ENCODE measurements at places on chromosomes 4 and X.
A peak's percentile ranks its signal among the peaks of the same experiment; 100 is the strongest.

DNA sequence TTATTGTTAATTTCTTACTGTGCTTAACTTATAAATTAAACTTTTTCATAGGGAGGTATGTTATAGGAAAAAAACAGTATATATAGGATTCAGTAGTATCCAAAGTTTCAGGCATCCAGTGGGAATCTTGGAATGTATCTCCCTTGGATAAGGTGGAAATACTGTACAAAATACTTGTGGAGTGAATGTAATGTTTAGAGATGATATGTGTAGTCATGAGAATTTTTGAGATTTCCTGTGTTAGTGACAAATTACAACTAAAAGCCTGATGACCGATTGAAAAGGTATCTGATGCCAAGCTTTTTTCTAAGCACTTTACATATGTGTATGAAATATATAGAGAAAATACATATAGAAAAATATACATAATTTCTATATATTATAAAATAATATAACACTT lies 69.2 kb downstream of the STK32B start:
- H3K4me3 ChIP-seq, result no peak overlapping the region
- no peak overlapping the region for H3K27ac ChIP-seq
- H3K27me3 ChIP-seq, result no peaks in the 10 kb centered on the region
- no peaks in the 10 kb centered on the region for H3K36me3 ChIP-seq
- H3K4me1 ChIP-seq, result no peaks in the 10 kb centered on the region
- DNase-seq, result no peak

- peaks cover 10% of the 10 kb centered on the region for H3K27me3 ChIP-seq
- no peak overlapping the region for H3K27ac ChIP-seq
- H3K36me3 ChIP-seq, result no peaks in the 10 kb centered on the region
- no peak overlapping the region for H3K4me3 ChIP-seq
- H3K4me1 ChIP-seq, result no peaks in the 10 kb centered on the region
Measured at GRCh38 chrX:134743091-134743490, 84.8 kb upstream of the PLAC1 start.

- H3K36me3 ChIP-seq, result no peaks in the 10 kb centered on the region
- no peak overlapping the region for H3K27ac ChIP-seq
- DNase-seq, result no peak
- no peak overlapping the region for H3K4me3 ChIP-seq
- no peaks in the 10 kb centered on the region for H3K4me1 ChIP-seq
- H3K27me3 ChIP-seq, result no peaks in the 10 kb centered on the region
Measured at GRCh38 chr4:162849937-162850336, 316.8 kb downstream of the NAF1 start.

- no peak overlapping the region for H3K27ac ChIP-seq
- H3K36me3 ChIP-seq, result no peaks in the 10 kb centered on the region
- DNase-seq, result peak; percentile 54
- H3K4me1 ChIP-seq, result peaks cover 11% of the 10 kb centered on the region
Measured at GRCh38 chr4:76087007-76087769, 12.7 kb downstream of the ART3 start.

- H3K27ac ChIP-seq, result no peak overlapping the region
- peaks cover 27% of the 10 kb centered on the region for H3K27me3 ChIP-seq
- no peaks in the 10 kb centered on the region for H3K4me1 ChIP-seq
- no peak for DNase-seq
- no peaks in the 10 kb centered on the region for H3K36me3 ChIP-seq
- no peak overlapping the region for H3K4me3 ChIP-seq
Measured at GRCh38 chrX:149829751-149830191, 48.0 kb downstream of the MAGEA9 start.

- no peak overlapping the region for H3K4me3 ChIP-seq
- H3K27me3 ChIP-seq, result no peaks in the 10 kb centered on the region
- no peaks in the 10 kb centered on the region for H3K36me3 ChIP-seq
- H3K4me1 ChIP-seq, result no peaks in the 10 kb centered on the region
- DNase-seq, result no peak
- H3K27ac ChIP-seq, result no peak overlapping the region
Measured at GRCh38 chr4:159428293-159428692, 325.4 kb downstream of the RAPGEF2 start.

DNA sequence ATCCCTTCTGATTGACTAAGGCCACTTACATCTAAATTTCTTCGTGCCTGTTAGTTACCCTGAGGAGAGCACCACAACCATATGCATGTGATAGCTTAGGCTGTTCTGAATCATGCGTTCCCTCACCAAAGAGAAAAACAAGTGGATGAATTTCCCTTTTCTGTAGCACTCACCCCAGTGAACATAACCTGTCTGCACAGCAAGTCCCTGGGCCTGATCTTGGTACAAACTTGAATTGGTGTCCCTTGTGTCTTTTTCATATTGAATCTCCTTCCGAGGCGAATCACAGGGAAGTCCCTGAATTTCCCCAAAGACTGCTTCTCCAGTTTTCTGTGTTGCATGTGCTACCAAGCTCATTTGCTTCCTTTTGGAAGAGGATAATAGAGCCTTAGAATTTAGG lies 100.4 kb downstream of the KLHL8 start:
- H3K27ac ChIP-seq, result no peak overlapping the region
- DNase-seq, result no peak
- no peaks in the 10 kb centered on the region for H3K27me3 ChIP-seq
- no peak overlapping the region for H3K4me3 ChIP-seq
- peaks cover 8% of the 10 kb centered on the region for H3K4me1 ChIP-seq

DNA sequence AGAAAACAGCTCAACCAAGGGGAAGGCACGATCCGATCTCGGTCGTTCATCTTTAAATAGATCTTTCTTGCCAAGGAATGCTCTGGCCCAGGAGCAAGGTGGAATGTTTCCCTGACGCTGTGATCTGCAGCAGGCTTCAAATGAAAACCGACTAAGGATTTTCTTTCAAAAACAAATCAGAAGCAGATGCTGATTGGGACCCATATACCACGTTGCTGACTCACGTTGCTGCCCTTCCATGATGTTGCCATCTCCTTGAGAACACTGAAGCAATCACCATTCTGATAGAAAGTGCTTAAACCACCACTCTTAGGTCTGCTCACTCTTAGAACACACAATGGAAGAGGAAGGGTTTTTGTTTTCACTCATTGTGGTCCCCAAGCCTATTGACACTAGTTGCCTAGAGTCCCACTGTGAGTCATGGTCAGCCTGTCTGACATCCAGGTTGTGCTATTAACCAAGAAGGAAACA lies 26.1 kb downstream of the LAMTOR3 start:
- no peak for DNase-seq
- H3K27ac ChIP-seq, result no peak overlapping the region
- H3K4me3 ChIP-seq, result no peak overlapping the region
- no peaks in the 10 kb centered on the region for H3K27me3 ChIP-seq

GRCh38 chrX:150907474-150907873 lies 9.0 kb upstream of the CD99L2 start:
- H3K4me1 ChIP-seq, result no peaks in the 10 kb centered on the region
- DNase-seq, result no peak
- no peak overlapping the region for H3K27ac ChIP-seq
- H3K27me3 ChIP-seq, result peaks cover 39% of the 10 kb centered on the region

- peak overlapping the region; percentile 65 for H3K4me3 ChIP-seq
- H3K27me3 ChIP-seq, result no peaks in the 10 kb centered on the region
- peaks cover 28% of the 10 kb centered on the region for H3K4me1 ChIP-seq
- H3K36me3 ChIP-seq, result peaks cover 54% of the 10 kb centered on the region
- H3K27ac ChIP-seq, result peak overlapping the region; percentile 96
- DNase-seq, result peak; percentile 11
Measured at GRCh38 chr4:16227462-16227868, 1.2 kb upstream of the TAPT1 start.

DNA sequence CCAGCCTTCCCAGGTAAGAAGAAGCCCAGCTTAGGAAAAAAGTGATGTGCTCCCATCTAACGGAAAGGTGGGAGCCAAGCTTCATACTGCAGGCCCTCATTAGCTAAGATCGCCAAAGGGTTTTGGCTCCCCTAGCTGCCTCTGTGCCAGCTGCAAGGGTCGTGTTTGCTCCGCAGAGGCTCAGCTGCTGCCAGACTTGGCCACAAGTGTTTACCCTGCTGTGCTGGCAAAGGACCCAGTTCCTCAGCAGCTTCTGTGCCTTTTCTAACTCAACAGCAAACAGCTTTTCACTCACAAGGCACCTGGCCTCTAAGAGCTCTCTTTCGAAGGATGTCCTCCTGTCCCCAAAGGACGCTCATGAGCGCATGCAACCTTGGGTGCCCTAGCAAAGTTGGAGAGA lies 12.2 kb upstream of the VMA21 start:
- peaks cover 3% of the 10 kb centered on the region for H3K36me3 ChIP-seq
- no peaks in the 10 kb centered on the region for H3K4me1 ChIP-seq
- DNase-seq, result no peak
- H3K27ac ChIP-seq, result no peak overlapping the region
- no peak overlapping the region for H3K4me3 ChIP-seq

DNA sequence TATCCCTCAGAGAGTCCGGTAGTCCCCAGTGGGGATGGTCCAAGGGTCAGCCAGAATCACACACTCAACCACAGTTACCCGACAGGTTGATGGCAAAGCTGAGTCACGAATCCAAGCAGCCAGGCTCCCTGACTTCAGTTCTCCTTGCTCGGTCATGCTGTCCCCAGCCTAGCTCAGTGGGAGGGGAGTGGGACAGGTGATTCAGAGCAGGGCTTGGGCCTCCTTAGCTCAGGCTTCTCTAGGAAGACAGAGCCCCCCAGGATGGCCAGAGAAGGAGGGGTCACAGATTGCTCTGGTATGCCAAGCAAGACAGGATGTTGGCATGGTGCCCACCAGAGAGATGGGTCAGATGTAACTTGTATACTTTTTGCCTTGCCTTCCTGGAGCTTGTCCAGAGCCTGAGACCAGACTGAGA lies 66.5 kb downstream of the EFNB1 start:
- H3K27me3 ChIP-seq, result no peaks in the 10 kb centered on the region
- H3K4me3 ChIP-seq, result peak overlapping the region; percentile 28
- DNase-seq, result peak; percentile 65
- no peaks in the 10 kb centered on the region for H3K36me3 ChIP-seq

GRCh38 chr4:103054030-103054429 lies 22.5 kb downstream of the SLC9B2 start:
- no peaks in the 10 kb centered on the region for H3K27me3 ChIP-seq
- H3K4me3 ChIP-seq, result no peak overlapping the region
- no peak overlapping the region for H3K27ac ChIP-seq
- no peak for DNase-seq

- no peaks in the 10 kb centered on the region for H3K27me3 ChIP-seq
- H3K36me3 ChIP-seq, result no peaks in the 10 kb centered on the region
- peaks cover 13% of the 10 kb centered on the region for H3K4me1 ChIP-seq
- H3K27ac ChIP-seq, result no peak overlapping the region
- H3K4me3 ChIP-seq, result no peak overlapping the region
Measured at GRCh38 chr4:53928825-53929224, 135.6 kb downstream of the CHIC2 start.

GRCh38 chrX:40009890-40010289 lies 87.9 kb downstream of the BCOR start:
- no peak overlapping the region for H3K27ac ChIP-seq
- no peaks in the 10 kb centered on the region for H3K4me1 ChIP-seq
- peaks cover 31% of the 10 kb centered on the region for H3K27me3 ChIP-seq
- H3K36me3 ChIP-seq, result peaks cover 21% of the 10 kb centered on the region
- no peak for DNase-seq
- H3K4me3 ChIP-seq, result no peak overlapping the region

DNA sequence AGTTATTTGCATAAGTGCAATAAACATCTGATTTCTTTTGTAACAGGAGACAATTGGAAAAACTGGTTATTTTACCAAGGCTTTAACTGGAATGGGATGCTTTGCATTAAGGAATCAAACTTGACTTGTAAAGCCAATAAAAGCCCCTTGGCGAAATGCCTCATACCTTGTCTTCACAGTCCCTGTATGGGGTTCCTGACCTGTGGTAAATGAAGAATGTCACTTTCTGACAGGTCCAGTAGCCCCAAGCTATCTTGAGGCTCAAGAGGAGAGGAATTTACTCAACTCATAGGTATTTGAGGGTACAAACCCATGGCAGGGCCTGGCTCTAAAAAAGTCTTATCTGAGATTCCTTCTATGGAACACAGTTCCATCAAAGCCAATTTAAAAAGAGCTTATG lies 78.0 kb downstream of the ACOX3 start:
- peaks cover 7% of the 10 kb centered on the region for H3K4me1 ChIP-seq
- no peak for DNase-seq
- H3K27me3 ChIP-seq, result no peaks in the 10 kb centered on the region
- H3K27ac ChIP-seq, result no peak overlapping the region

- H3K27me3 ChIP-seq, result no peaks in the 10 kb centered on the region
- no peak for DNase-seq
- no peak overlapping the region for H3K27ac ChIP-seq
- no peak overlapping the region for H3K4me3 ChIP-seq
- H3K4me1 ChIP-seq, result no peaks in the 10 kb centered on the region
- no peaks in the 10 kb centered on the region for H3K36me3 ChIP-seq
Measured at GRCh38 chrX:29746326-29746725, 469.0 kb upstream of the MAGEB2 start.

GRCh38 chr4:112982680-112983079 lies 66.8 kb upstream of the ANK2 start:
- no peak for DNase-seq
- H3K36me3 ChIP-seq, result no peaks in the 10 kb centered on the region
- H3K4me3 ChIP-seq, result no peak overlapping the region
- H3K27ac ChIP-seq, result no peak overlapping the region
- no peaks in the 10 kb centered on the region for H3K4me1 ChIP-seq

- no peaks in the 10 kb centered on the region for H3K36me3 ChIP-seq
- no peak overlapping the region for H3K4me3 ChIP-seq
- no peak overlapping the region for H3K27ac ChIP-seq
- no peak for DNase-seq
- H3K4me1 ChIP-seq, result peaks cover 14% of the 10 kb centered on the region
Measured at GRCh38 chr4:123449780-123450179, 53.2 kb downstream of the SPRY1 start.

DNA sequence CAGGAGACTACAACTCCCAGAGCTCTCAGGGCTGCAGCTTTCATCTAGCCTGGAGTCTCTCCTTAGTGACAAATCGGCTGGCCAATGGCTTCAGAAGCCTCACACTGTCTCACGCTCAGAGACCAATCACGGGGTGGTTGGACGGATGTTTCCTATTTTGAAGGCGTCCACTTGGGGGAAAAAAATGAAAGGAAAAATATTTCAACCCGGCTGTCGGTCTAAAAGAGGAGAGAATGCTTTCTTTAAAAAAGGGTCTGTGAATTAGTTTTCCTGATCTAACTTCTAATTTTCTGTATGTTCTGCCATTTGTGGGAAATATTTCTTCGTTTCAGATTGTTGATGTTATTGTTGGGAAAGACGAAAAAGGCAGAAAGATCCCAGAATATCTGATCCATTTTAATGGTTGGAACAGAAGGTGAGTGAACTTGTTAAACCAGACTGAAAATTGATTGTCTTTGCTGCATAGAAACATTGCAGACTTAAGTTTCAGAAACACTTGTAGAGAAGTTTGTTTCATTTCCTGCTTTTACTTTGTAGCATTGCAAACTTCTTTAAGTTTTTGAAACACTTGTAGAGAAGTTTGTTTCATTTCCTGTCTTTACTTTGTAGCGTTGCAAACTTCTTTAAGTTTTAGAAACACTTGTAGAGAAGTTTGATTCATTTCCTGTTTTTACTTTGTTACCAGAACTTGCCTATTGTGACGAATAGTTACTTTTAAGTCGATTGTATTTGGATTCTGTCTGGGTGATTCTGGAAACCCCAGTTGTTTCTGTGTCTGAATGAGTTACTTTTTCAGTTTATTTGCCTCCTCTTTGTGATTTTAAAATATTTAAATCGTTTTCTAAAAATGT lies 1.6 kb downstream of the MSL3 start:
- H3K4me1 ChIP-seq, result peaks cover 28% of the 10 kb centered on the region
- peak; percentile 78 for DNase-seq
- peaks cover 25% of the 10 kb centered on the region for H3K27me3 ChIP-seq

- no peaks in the 10 kb centered on the region for H3K27me3 ChIP-seq
- DNase-seq, result no peak
- peaks cover 30% of the 10 kb centered on the region for H3K36me3 ChIP-seq
- H3K27ac ChIP-seq, result peak overlapping the region; percentile 67
Measured at GRCh38 chr4:186701273-186701672, 22.4 kb downstream of the FAT1 start.

- H3K27ac ChIP-seq, result no peak overlapping the region
- H3K27me3 ChIP-seq, result peaks cover 67% of the 10 kb centered on the region
Measured at GRCh38 chrX:154738011-154738738, 12.7 kb downstream of the GAB3 start.

Measured in Calu3 (cell line).